Tibial nerve (tissue), 4 donors: ENCODE measurements at places on chromosomes 6 and 20. TPM values are rescaled to one million over a fixed set of nuclear protein-coding genes. Genes with fewer than 3 reads are reported as not detected.

Gene DZANK1
- 2.0 TPM for total RNA-seq

Gene HLA-DRA
- total RNA-seq, result 283 TPM

Gene RSPO4
- total RNA-seq, result 0.66 TPM

Gene SSTR4
- total RNA-seq, result not detected

Gene PPIL6
- total RNA-seq, result 16.5 TPM

Gene APOBEC2
- not detected for total RNA-seq

Gene TSBP1
- total RNA-seq, result not detected

Gene LPA
- not detected for total RNA-seq
